ENCODE measurements at places on chromosomes 5 and 9.

DNA sequence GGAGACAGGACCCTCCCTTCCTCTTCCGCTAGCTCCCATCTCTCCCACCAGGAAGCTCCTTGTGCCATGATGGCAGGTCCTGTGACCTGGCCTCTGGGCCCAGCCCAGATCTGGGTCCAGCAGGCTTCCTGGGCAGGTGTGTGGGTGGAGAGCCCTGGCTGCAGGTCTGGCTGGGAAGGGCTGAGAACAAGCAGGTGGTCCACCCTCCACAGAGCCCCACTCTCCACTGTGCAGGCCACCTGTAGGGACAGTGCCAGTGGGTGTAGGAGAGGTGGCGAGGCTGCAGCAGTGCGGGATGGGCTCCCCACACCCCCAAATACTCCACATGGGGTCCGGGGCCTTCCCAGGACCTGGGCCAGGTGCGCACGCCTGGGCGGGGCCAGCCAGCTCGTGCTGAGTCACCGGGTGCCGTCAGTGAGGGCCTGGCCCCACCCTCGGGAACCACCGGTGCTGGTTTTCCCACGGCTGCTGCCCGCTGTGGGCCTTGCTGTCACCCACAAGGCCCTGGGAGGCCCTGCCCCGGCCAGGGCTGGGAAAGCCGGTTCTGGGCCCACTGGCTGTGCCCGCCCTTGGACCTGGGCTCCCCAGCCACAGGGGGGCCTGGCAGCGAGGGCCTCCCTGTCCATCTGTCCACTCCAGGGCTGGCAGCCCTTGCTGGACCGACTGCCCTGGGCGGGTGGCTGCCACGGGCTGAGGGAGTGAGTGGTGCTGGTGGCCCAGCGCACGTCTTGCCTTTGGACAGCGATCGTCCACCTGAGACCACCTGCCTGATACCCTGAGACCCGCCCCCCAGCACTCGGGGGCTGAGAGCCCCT lies 9.3 kb upstream of the NRARP start:
- DNase-seq, result no peak

DNA sequence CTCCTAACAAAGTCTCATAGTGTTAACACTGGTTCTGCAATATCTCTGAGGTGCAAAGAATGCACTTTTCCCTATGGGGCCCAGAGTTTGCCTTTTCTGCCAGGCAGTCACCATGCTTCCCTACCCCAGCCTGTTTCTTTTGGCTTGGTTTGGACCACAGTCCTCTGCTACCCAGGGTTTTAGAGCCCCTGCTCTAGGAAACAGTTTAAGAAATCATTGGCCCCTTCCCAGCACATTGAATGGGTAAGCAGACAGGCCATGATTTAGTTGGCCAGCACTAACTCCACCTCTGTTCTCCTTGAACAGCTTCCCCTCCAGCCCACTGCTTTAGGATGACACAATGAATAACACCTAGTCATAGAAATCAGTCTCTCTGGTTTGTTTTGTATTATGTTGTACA lies 73.2 kb downstream of the UBAP1 start:
- DNase-seq, result no peak

- no peak for DNase-seq
These were observed 169.1 kb downstream of the CAAP1 start for GRCh38 chr9:26723486-26723885.

- DNase-seq, result no peak
These were observed 57.9 kb upstream of the CCNG1 start for GRCh38 chr5:163379298-163380155.

GRCh38 chr9:136599811-136600660 lies 54.2 kb upstream of the NOTCH1 start:
- no peak for DNase-seq

- DNase-seq, result no peak
These were observed 128.3 kb downstream of the ZCCHC7 start for GRCh38 chr9:37248651-37249163.
